ENCODE measurements at places on chromosomes 5 and 9. TPM values are rescaled to one million over a fixed set of nuclear protein-coding genes. Genes with fewer than 3 reads are reported as not detected.
A peak's percentile ranks its signal among the peaks of the same experiment; 100 is the strongest.

GRCh38 chr9:27248702-27249101 is 48.2 kb downstream of the EQTN start:
- no peak for DNase-seq
- no peaks in the 10 kb centered on the region for H3K4me1 ChIP-seq
- peaks cover 23% of the 10 kb centered on the region for H3K27me3 ChIP-seq
- no peaks in the 10 kb centered on the region for H3K36me3 ChIP-seq

- H3K27me3 ChIP-seq: peaks cover 4% of the 10 kb centered on the region
- DNase-seq: no peak
- H3K36me3 ChIP-seq: no peaks in the 10 kb centered on the region
These were observed 30.7 kb downstream of the EFNA5 start for GRCh38 chr5:107639990-107640389.

DNA sequence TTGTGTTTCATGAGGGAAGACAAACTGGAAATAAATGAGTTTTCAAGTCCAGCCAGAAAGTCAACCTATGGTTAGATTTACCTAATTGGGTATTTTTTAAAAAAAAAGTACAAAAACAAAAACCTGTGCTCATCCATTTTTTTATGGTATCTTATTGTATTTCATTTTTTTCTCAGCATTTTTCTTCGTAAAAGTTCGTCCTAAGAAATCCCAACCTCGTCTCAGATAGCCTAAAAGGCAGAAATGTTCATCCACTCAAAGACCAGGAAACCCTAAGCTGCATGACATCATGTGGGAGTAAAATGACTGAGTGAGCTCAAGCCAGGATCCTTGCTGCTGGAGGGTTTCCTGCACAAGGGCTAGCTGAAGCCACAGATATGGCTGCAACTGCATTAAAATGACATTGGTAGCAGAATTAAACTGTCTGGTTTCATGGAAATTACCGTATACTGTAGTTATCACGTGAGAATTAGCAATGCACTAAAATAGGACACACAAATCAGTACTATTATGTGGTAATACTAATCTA is 70.4 kb downstream of the NFIB start:
- no peaks in the 10 kb centered on the region for H3K4me1 ChIP-seq
- H3K4me3 ChIP-seq: no peak overlapping the region
- peaks cover 11% of the 10 kb centered on the region for H3K27me3 ChIP-seq
- H3K27ac ChIP-seq: no peak overlapping the region

GRCh38 chr5:180492226-180492903 is 1.8 kb upstream of the CNOT6 start:
- peaks cover 29% of the 10 kb centered on the region for H3K4me1 ChIP-seq
- H3K36me3 ChIP-seq: peaks cover 2% of the 10 kb centered on the region
- no peak overlapping the region for H3K27ac ChIP-seq
- DNase-seq: no peak
- no peaks in the 10 kb centered on the region for H3K27me3 ChIP-seq
- no peak overlapping the region for H3K4me3 ChIP-seq

DNA sequence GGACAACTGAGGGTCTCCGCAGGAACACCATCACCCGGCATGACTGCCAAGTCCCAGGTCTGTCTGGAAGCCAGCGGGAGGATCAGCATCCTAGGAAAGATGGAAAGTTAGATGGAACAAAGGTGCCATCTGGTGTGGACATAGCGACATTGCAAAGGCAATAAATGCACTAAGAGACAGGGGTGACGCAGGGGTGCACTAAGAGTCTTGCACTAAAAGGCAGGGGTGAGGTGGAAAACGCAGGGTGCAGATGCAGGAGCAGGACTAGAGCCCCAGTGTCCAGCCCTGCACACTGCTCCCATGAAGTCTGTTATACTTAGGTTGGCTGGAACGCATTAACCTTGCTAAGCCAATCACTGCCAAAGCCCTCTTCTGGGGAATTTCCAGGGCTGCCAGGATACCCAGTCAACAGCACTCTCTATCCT is 15.5 kb downstream of the ATOX1 start:
- DNase-seq: no peak
- no peak overlapping the region for H3K27ac ChIP-seq
- no peak overlapping the region for H3K4me3 ChIP-seq
- H3K27me3 ChIP-seq: no peaks in the 10 kb centered on the region
- H3K4me1 ChIP-seq: peaks cover 34% of the 10 kb centered on the region
- peaks cover 5% of the 10 kb centered on the region for H3K36me3 ChIP-seq

DNA sequence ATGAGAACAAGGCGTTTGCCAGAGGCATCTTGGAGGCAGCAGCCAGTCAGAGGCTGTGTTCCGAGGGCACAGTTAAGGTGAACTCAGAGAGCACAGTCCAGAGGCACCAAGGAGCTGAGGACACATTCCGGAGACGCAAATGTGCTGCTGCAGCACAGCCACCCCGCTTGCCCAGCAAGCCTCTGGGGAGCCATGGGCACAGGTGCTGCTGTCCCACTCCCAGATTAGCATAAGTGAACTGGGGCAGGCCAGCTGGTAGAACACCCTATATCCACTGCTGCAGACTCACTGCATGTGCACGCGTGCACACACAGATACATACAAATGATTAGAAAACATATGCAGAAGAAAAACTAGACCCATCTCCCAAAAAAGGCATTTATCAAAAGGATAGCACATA is 164.5 kb downstream of the EBF1 start:
- DNase-seq: no peak
- peaks cover 3% of the 10 kb centered on the region for H3K27me3 ChIP-seq
- H3K27ac ChIP-seq: no peak overlapping the region
- no peak overlapping the region for H3K4me3 ChIP-seq
- H3K36me3 ChIP-seq: no peaks in the 10 kb centered on the region

- H3K4me3 ChIP-seq: no peak overlapping the region
- H3K27me3 ChIP-seq: peaks cover 21% of the 10 kb centered on the region
- H3K27ac ChIP-seq: no peak overlapping the region
- H3K36me3 ChIP-seq: no peaks in the 10 kb centered on the region
These were observed 16.6 kb upstream of the EGFL7 start for GRCh38 chr9:136645903-136646754.

DNA sequence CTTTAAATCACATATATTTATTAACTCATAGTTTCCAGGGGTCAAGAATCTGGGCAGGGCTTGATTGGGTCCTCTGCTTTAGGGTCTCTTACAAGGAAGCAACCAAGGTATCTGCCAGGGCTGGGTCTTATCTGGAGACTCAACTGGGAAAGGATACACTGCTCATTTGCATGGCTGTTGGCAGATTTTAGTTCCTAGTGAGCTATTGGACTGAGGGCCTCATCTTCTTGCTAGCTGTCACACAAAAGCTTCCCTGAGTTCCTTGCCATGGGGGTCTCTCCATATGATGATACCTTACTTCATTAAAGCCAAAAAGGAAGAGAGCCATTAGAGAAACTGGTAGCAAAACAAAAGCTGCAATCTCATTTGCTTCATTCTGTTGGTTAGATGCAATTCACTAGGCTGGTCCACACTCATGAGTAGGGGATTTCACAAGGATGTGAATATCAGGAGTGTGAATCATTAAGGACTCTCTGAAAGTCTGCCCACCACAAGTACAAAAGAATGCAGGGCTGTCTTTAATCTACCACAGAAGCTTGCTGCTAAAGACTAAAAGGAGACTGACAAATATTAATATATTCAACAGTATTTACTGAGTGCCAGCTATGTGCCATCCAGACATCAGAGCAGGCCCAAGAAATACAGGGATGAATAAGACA is 42.0 kb upstream of the TIMD4 start:
- peaks cover 11% of the 10 kb centered on the region for H3K36me3 ChIP-seq
- peak overlapping the region; percentile 44 for H3K4me3 ChIP-seq
- H3K4me1 ChIP-seq: peaks cover 27% of the 10 kb centered on the region

DNA sequence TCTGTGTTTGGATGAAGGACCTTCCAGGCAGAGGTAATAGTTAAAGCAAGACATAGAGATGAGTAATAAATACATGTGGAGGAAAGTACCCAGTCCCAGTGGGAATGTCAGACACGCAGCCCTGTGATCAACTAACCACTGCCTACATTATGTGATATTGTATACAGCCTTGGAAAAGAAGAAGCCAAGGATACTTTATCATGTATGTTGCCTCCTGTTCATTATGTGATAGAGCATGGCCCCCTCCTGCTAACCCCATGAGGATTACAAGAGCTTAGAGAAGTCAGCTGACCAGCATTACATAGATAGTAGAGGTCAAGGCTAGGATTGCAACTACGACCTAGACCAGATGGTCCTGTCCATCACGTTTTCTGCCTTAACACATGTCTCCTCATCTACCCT is 497.0 kb upstream of the TNC start:
- no peak overlapping the region for H3K27ac ChIP-seq
- no peaks in the 10 kb centered on the region for H3K36me3 ChIP-seq
- peaks cover 11% of the 10 kb centered on the region for H3K27me3 ChIP-seq

DNA sequence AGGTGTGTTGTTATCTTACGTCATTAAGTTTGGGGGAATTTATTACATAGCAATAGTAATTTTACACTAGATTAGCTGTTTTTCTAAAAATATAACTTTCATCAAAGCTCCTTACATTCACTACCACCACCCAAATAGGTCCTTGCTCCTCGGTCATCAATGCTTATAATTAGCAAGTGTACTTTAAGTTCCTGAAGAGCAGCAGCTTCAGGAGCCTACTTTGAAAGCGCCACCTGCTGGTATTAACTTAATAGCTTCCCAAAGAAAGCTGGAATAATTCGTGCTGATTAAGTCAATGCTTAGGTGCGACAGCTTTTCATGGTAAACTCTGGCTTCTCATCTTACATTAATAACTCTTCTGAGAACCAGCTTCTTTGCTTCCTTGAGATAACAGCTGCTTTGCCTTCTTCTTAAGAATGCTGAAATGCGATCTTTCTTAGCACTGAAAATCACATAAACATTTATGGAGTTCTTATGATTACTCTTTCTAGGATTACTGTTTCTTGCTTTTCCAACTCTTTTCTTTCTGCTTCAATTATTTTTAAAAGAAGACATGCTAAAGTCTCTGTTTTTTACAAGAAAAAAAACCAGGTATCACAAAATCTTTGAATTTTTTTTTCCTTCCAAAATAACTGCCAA is 10.0 kb upstream of the C5 start:
- peaks cover 5% of the 10 kb centered on the region for H3K27me3 ChIP-seq
- no peak overlapping the region for H3K4me3 ChIP-seq
- DNase-seq: peak; percentile 19
- H3K27ac ChIP-seq: no peak overlapping the region
- H3K36me3 ChIP-seq: peaks cover 3% of the 10 kb centered on the region

GRCh38 chr5:15282611-15283010 is 217.4 kb upstream of the FBXL7 start:
- H3K4me3 ChIP-seq: no peak overlapping the region
- no peaks in the 10 kb centered on the region for H3K27me3 ChIP-seq
- no peak overlapping the region for H3K27ac ChIP-seq
- no peaks in the 10 kb centered on the region for H3K36me3 ChIP-seq
- no peaks in the 10 kb centered on the region for H3K4me1 ChIP-seq

GRCh38 chr5:179301376-179301775 is 43.9 kb downstream of the ADAMTS2 start:
- H3K4me1 ChIP-seq: no peaks in the 10 kb centered on the region
- H3K36me3 ChIP-seq: peaks cover 2% of the 10 kb centered on the region
- H3K27ac ChIP-seq: no peak overlapping the region

GRCh38 chr5:62779010-62779422 is 200.4 kb downstream of the LRRC70 start:
- H3K36me3 ChIP-seq: no peaks in the 10 kb centered on the region
- no peaks in the 10 kb centered on the region for H3K27me3 ChIP-seq
- H3K4me3 ChIP-seq: no peak overlapping the region

DNA sequence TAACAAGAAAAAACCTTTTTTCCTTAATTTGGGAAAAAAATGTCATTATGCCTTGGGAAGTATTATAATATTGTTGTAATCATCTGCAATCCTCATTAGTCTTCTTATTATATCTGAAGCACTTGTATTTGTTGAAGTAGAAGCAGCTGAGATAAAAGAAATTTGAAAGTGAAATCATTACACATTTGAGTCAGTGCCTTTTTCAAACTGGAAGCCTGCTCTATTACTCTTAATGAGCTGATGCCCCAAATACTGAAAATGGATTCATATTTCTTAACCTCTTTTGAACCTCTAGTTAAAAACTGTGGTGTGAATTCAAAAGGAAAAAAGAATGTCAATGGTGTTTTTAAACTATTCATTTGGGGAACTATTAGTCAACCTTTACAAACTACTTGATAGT is 1027.7 kb downstream of the NR2F1-AS1 start:
- H3K27me3 ChIP-seq: no peaks in the 10 kb centered on the region
- H3K36me3 ChIP-seq: no peaks in the 10 kb centered on the region
- no peak for DNase-seq
- no peak overlapping the region for H3K4me3 ChIP-seq
- no peak overlapping the region for H3K27ac ChIP-seq

DNA sequence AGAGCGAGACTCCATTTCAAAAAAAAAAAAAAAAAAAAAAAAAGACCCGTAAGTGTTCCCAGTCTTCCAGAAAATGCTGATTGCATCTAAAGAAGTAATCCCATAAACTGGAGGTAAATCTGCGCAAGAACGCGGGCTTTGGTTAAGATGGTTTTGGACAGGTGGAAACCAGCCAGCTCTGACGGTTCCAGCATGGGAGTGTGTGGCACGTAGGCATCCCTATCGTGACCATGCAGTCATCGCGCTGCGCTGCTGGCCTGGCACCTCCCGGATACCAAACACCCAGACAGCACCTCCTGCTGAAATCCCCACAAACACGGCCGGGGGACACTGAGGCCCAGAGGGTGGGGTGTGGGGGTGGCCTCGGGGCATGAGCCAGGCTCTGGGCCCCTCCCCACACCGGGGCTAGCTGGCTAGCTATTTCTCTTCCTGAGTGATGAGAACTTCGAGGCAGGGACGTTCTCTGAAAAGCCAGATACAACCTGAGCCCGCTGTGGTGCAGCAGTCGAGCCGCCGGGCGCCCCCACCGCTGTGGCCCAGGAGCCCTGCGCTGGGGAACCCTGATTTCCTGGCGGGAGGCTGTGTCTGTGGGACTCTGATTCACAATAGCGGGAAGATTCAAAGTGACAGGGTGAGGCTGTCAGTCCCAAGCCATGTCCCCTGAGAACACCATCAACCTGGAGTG is 32.2 kb upstream of the NOTCH1 start:
- no peak overlapping the region for H3K27ac ChIP-seq
- DNase-seq: no peak
- peaks cover 14% of the 10 kb centered on the region for H3K4me1 ChIP-seq

DNA sequence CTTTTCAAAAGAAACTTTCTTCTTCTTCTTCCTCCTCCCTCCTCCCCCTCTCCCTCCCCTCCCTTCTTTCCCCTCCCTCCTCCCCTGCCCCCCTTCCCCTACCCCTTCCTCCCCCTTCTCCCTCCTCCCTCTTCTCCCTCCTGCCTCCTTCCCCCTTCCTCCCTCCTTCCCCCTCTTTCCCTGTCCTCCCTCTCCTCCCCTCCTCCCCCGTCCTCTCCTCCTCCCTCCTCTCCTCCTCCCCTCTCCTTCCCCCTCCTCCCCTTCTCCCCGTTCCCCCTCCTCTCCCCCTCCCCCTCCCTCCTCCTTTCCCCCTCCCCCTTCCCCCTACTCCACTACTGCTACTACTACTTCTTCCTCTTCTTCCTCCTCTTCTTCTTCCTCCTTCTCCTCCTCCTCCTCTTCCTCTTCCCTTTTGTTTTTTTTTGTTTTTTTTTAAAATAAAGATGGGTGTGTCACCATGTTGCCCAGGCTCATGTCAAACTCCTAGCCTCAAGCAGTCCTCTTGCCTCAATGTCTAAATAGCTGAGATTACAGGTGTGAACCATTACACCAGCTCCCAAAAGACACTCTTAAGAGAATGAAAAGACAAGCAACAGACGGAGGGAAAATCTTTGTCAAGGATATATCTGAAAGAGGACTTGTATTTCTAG is 87.5 kb downstream of the SCAMP1 start:
- DNase-seq: no peak
- no peak overlapping the region for H3K4me3 ChIP-seq
- H3K27ac ChIP-seq: no peak overlapping the region
- H3K36me3 ChIP-seq: peaks cover 4% of the 10 kb centered on the region
- no peaks in the 10 kb centered on the region for H3K4me1 ChIP-seq
- H3K27me3 ChIP-seq: no peaks in the 10 kb centered on the region

The C5orf15 gene
- total RNA-seq: 22.8 TPM

The VCAN gene
- total RNA-seq: 0.14 TPM

The PROB1 gene
- total RNA-seq: 4.6 TPM

The GDF9 gene
- 1.9 TPM for total RNA-seq

The HTR4 gene
- total RNA-seq: not detected

The PCDHGB4 gene
- not detected for total RNA-seq

Data from activated T-cell treated with anti-CD3 and anti-CD28 coated beads, Interleukin-2, amount 50 U/mL, for 72 hours (primary cell).